ENCODE measurements at places on chromosomes 4 and X. TPM values are rescaled to one million over a fixed set of nuclear protein-coding genes. Genes with fewer than 3 reads are reported as not detected.

Gene DMD
- 28.5 TPM for total RNA-seq

Gene XG
- not detected for total RNA-seq

Gene SLC49A3
- 8.0 TPM for total RNA-seq

Gene PLAC8
- 2.6 TPM for total RNA-seq

Gene FLNA
- total RNA-seq: 308 TPM

Gene BEND4
- not detected for total RNA-seq

Gene FANCB
- 4.4 TPM for total RNA-seq

Gene ZNF630
- 0.33 TPM for total RNA-seq

Gene BMPR1B
- total RNA-seq: 1.3 TPM

Gene GLRB
- total RNA-seq: 3.0 TPM

Gene ODAM
- total RNA-seq: 2.6 TPM

Gene WDR17
- total RNA-seq: 3.9 TPM

Gene SCLT1
- total RNA-seq: 9.9 TPM

Gene CXCL10
- total RNA-seq: not detected

Gene RBMX2
- 13.2 TPM for total RNA-seq

Gene SRPK3
- not detected for total RNA-seq
